Activated naive CD4-positive, alpha-beta T cell treated with Interleukin-2 at 50 U/mL for 16 hours (primary cell): ENCODE measurements at places on chromosomes 5 and 9.

GRCh38 chr5:34484216-34484920, 171.8 kb upstream of the RAI14 start:
- DNase-seq: no peak

DNA sequence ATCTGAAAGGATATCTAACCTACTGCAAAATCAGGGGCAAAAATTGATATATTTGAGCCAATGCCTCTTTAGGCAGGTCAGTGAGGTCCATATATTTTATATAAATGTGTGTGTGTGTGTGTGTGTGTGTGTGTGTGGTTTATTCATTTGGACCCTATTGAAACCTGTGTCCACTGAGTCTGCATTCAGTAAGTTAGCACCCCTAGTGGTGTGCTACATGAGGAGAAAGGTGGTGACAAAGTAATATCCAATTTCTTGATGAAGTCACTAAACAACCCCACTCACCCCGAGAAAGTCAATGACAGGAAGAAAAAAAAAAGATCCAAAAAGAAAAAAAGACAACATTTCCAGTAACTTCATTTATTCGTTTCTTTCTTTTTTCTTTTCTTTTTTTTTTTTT, 4.1 kb downstream of the FBXW11 start:
- DNase-seq: no peak

DNA sequence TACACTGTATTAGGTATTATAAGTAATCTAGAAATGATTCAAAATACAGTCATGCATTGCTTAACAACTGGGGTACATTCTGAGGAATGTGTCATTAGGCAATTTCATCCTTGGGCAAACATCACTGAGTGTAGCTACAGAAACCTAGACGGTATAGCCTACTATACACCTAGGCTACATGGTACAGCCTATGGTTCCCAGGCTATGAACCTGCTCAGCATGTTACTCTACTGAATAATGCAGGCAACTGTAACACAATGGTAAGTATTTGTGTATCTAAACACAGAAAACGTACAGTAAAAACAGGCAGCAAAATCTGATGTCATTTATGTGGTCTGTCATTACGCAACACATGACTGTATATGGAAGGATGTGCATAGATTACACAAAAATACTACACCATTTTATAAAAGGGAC, 96.8 kb downstream of the RAPGEF6 start:
- no peak for DNase-seq

- no peak for DNase-seq
These were observed 52.9 kb downstream of the MACROH2A1 start for GRCh38 chr5:135345956-135346731.
